Stimulated activated CD4-positive, alpha-beta T cell treated with anti-CD3 and anti-CD28 coated beads, TNF-alpha, amount 100 ng/mL, for 48 hours (primary cell): ENCODE measurements at places on chromosomes 12 and 14.

DNA sequence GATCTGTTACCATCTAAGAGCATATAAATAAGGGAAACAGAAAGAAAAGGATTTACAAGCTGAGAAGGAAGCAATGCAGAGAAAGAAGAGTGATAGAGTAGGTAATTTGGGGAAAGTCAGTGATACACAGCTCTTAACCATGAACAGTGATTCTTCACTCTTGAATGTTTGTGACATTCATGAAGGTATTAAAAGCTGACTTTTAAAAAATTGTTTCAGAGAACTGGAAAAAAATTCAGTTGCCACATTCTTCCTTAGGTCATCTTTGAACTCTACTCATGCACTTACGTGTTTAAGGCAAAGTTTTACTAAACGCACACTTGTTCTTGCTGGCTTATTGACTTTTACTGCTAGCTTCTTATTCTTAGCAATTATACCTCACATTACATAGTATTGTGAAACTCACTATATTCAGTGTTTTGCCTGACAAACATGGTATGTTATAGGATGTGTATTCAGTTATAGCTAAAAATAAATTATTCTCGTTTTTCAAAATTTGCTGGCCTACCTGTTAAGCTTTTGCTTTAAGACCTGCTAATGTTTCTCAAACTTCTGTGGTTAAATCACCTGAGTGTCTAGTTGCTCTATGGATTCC, 10.9 kb downstream of the HIF1A start:
- DNase-seq = no peak

GRCh38 chr14:38705220-38705619, 397.8 kb downstream of the SEC23A start:
- no peak for DNase-seq

DNA sequence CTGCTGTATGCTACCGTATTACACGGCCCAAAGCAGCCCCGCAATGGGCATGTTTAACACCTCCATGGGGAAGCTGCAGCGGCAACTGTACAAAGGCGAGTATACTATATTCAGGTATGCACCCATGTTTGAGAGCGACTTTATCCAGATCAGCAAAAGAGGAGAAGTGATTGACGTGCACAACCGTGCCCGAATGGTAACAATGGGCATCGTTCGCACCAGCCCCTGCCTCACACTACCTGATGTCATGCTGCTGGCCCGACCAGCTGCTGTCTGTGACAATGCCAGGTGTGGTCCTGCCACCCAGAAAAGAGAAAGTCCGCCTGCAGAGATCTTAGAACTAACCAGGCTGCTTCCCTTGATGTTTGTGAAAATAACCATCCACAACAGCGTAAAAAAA, 630 bp downstream of the GARIN6 start:
- no peak for DNase-seq

GRCh38 chr12:32399370-32400113, at the start of gene FGD4:
TSS of gene FGD4 (plus strand) at chr12:32399558.
- no peak for DNase-seq

DNA sequence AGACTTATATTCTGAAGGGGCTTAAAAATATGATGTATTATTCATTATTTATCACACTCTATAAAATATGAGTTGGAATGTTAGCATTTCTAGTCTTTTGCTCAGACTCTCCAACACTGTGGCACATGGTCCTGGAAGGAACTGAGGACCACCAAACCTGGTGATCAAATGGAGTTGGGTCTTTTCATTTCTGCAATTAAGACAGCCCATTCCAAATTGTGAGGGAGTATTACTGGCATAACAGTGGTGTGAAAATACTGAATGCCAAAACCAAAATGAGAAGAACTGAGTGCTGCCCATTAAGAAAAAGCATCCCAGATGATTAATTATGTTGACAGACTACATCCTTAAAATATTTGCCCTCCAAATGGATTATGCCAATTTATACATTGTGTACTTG, 90.8 kb downstream of the NPAS3 start:
- no peak for DNase-seq

- no peak for DNase-seq
Measured at GRCh38 chr12:113228394-113229028, 7.2 kb downstream of the TPCN1 start.

DNA sequence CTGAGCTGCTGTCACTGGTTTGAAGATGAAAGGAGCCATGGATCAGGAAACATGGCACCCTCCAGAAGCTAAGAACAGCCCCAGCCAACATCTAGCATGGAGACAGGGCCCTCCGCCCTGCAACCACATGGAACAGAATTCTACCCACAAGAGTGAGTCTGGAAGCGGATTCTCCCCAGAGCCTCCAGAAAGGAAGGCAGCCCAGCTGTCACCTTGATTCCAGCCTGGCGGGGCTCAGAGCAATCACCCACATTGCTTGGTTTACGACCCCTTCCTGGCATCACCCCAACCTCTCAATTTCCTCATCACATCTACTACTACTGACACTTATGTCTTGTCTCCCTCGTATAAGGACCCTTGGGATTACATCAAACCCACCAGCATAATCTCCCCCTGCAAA, 38.5 kb downstream of the OAS2 start:
- no peak for DNase-seq

DNA sequence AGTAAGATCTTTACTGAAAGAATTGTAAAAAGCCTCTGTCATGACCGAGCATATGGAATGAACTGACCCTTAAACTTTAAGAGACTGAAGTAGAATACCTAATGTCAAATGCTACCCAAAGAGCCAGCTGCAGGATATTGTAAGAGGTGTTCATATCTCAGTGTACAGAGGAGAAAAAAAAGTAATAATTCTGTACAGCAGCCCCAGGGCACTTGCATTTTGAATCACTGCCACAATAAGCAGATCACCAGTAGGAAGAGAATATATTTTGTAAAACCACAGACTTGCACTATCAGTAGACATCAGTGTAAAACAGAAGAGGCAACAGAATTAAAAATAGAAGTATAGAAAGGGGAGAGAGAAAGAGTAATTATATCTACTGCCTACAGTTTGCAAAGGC, 162.6 kb downstream of the PPFIA2 start:
- no peak for DNase-seq

- no peak for DNase-seq
Measured at GRCh38 chr14:95054346-95055280, 102.7 kb downstream of the DICER1 start.

GRCh38 chr14:72786378-72787350, 107.2 kb downstream of the DPF3 start:
- DNase-seq = no peak

GRCh38 chr12:111180426-111181142, 188.3 kb downstream of the PHETA1 start:
- no peak for DNase-seq

- DNase-seq = no peak
Measured at GRCh38 chr12:80374615-80375014, 69.4 kb upstream of the PTPRQ start.

GRCh38 chr12:53561590-53561953, 54.3 kb upstream of the NPFF start:
- no peak for DNase-seq

DNA sequence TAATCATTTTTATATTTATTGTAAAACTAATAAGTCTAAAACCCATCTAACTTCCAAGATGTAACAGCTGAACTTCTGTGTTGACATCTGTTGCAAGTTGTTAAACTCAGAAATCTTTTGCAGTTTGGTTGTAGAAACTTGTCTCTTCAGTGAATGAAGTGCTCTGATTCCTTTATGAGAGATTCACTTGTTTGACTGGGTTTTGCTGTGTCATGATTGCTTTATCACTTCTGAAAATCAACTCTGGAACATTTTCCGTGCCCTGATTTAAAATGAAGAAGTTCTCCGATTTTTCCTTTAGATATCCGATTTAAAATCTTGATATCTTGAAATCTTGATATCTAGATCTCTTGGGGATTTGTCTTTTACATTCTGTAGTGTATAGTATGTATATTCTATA, 65.1 kb downstream of the DIP2B start:
- no peak for DNase-seq

- no peak for DNase-seq
Measured at GRCh38 chr14:61355892-61356325, 34.5 kb downstream of the PRKCH start.

DNA sequence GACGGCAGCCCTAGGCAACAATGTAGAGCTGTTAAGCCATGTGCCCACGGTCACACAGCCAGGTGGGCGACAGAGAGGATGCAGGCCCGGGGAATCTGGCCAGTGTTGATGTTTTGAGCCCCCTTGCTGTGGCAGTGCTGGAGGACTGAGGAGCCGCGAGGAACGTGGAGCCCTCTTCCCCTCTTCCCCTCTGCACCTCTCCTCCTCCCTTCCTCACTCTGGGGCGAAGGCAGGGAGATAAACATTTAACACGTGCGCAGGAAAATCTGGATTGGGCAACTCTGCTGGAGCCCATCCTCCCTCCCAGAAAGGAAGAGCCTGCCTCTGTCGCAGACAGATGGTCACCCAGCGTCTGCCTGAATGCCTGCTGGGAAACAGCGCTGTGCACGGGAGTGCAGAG, 376.8 kb downstream of the FUT8 start:
- DNase-seq = no peak

DNA sequence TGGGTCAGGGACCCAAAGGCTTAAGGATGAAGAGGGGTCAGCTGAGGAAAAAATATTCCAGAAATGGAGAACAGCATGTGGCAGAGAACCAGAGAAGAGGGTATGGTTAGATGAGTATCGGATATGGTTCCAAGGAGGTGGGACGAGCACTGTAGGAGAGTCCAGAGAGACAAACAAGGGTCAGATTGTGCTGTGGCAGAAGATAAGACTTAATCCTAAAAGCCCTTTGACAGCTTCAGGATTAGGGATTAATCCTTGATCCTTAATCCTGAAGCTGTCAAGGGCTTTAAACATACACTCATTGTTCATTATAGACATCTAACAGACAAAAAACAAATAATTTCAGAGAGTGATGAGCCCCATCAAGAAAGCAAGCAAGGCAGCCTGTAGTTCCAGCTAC, 124.0 kb downstream of the SPTSSA start:
- no peak for DNase-seq

DNA sequence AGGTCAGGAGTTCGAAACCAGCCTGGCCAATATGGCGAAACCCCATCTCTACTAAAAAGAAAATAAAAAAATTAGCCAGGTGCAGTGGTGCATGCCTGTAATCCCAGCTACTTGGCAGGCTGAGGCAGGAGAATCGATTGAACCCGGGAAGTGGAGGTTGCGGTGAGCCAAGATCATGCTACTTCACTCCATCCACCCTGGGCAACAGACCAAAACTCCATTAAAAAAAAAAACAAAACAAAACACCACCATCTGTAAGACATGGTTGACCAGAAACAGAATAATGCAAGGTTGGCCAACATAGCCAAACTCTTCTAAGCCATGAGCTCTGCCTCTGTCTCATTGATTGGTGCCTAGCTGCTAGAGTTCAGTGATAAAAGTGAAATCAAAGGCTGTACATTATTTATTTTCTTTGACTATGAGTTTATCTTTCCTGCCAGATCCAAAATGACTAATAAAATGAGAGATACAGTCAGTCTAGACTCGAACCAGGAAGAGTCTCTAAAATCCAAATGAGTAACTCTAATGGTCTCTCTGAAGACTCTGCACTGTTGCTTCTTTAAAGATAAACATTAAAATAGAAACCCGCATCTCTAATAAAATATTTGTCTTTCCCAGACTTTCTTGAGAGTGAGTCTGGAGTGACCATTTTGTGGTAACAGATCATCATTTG, 404.7 kb downstream of the DAD1 start:
- DNase-seq = no peak

- DNase-seq = no peak
Measured at GRCh38 chr14:105914738-105915385, 388.5 kb downstream of the TMEM121 start.

DNA sequence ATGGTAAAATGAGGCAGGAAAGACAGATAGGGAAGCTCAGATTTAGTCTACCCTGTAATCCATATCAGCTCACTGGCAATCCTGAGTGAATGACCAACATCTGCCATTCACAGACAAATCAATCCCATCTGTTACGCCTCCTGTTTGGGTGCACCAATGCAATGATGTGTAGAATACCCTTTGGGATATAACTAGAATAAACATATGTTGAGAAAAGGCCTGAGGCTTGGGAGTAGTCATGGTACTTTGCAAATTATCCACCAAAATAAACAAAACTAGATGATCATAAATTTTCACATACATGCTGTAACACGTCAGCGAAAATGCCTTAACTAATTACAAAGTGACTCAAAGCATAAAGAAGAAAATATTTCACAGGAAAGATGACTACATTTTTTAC, 78.8 kb downstream of the KCNC2 start:
- DNase-seq = no peak

DNA sequence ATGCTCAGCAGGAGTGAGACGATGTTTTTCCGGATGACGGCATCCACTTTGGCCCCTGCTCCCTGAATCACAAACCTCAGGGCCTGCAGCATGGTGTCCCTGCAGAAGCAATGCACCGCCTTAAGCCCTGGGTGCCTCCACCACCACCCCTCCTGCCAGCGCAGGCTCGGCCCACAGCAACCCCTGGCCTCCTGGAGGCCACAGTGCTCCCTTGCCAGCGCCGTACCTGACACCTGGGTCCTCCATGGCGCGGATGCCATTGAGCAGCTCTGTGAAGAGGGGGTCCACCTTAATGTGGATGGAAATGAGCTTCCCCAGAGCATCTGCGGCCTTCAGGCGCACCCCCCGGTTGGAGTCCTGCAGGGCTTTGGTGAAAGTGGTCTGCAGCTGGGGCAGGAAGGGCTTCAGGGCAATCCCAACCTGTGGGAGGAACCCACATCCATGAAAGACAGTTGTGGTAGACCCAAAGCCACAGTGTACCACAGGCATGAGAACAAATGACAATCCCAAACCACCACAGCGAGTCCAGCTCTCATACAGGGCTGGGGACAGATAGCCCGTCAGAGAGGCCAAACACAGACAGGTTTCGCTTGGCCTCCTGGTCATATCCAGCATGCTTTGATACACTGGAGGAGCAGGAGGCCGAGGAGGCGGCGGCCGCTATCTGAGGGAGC, 17.9 kb upstream of the RAB35 start:
- DNase-seq = no peak

- no peak for DNase-seq
Measured at GRCh38 chr12:58225203-58225877, 284.0 kb downstream of the ATP23 start.

- DNase-seq = no peak
Measured at GRCh38 chr14:58713677-58714076, 75.9 kb downstream of the DACT1 start.

GRCh38 chr12:33876618-33877017, 145.7 kb upstream of the ALG10 start:
- DNase-seq = no peak

- DNase-seq = no peak
Measured at GRCh38 chr12:95767703-95768102, 22.9 kb downstream of the NTN4 start.

- DNase-seq = no peak
Measured at GRCh38 chr14:59333668-59334067, 131.5 kb downstream of the GPR135 start.

GRCh38 chr12:170371-171225, 43.4 kb downstream of the SLC6A12 start:
- DNase-seq = no peak

DNA sequence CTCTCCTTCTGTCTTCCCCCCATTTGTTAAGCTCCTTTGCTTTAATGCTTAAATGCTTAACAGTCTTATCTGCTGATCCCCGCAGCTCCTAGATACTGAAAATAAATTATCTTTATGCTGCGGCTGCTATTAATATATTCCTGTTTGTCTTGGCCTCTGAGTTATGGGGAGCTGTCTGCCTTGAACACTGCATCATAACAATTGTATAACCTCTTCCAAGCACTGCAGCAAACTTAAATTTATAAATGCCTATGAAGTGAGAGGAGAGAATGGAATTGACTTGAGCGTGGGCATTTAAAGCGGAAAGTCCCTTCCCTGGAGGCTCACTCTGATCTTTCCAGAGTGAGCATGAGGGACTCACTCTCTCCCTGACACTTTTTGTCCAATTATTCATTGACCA, 23.1 kb upstream of the DCP1B start:
- no peak for DNase-seq

GRCh38 chr12:109617491-109617890, 43.9 kb downstream of the MVK start:
- DNase-seq = no peak
